ENCODE measurements at places on chromosomes 7 and 10.

- DNase-seq = no peak
Measured at GRCh38 chr7:125118444-125118843, 188.8 kb upstream of the POT1 start.

DNA sequence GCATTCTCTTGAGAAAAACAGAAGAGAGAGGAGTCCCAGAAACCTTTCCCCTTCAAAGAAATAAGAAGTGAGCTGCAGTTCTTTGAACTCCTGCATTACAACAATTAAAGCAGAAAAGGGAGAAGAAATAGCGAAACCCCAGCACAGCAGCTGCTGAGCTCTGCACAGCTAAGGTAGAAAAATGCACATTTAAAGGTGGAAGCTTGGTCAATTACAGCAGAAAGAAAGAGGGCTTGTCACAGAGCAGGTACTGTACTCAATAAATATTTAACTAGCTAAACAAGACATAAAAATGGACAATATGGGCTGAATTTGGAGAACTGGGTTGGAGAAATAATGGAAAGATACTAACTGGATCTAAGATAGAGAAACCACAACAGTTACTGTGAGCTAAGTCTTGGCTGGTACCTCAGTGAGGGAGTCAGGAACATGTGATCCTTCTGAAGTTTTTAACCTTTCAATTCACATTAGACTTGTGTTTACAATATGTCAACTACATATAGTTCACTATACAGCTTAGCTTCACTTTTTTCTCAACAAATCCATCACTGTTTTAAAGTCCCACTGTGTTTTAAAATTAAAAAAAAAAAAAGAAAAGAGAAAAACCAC is 332.5 kb downstream of the ELMO1 start:
- no peak for DNase-seq

DNA sequence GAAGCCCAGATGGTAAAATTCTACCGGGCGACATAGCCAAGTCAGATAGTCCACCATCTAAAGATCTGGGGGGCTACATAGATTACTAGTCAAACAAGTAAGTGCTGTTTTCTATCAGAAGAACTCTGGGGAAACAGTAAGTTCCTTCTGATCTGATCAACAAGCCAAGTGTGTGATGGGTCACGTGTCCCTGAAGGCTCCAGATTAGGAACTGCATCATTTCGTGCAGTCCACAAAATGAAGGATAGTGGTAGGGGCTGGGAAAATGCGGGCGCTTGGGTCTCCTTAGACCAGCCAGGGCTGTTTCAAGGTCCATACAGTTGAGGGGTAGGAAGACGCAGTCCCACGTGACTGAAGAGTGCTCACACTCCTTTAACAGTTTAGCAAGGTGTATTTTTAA is 1.8 kb upstream of the CHN2 start:
- no peak for DNase-seq

GRCh38 chr7:29510028-29510427 is 53.6 kb upstream of the PRR15 start:
- no peak for DNase-seq

DNA sequence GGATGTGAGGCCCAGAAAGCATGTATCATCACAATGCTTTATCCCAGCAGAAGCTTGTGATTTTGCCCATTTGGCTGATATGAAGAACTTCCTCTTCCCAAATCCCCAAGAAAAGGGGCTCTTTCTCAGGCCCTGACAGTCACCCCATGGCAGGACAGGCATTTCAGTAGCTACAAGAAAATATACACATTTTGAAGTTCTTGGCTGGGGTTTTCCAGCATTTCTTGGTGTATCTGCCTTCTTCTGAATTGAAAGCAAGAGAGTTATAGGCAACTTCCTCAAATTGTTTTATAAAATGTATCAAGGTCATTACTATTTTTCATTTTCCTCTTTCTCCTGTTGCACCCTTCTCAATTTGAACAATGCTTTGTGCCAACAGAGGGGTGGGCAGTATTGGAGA is 63.3 kb upstream of the PDLIM1 start:
- no peak for DNase-seq

- no peak for DNase-seq
Measured at GRCh38 chr10:77836299-77836820, 90.2 kb downstream of the DLG5 start.

- DNase-seq = no peak
Measured at GRCh38 chr7:1022801-1023465, 21.4 kb upstream of the GPR146 start.

DNA sequence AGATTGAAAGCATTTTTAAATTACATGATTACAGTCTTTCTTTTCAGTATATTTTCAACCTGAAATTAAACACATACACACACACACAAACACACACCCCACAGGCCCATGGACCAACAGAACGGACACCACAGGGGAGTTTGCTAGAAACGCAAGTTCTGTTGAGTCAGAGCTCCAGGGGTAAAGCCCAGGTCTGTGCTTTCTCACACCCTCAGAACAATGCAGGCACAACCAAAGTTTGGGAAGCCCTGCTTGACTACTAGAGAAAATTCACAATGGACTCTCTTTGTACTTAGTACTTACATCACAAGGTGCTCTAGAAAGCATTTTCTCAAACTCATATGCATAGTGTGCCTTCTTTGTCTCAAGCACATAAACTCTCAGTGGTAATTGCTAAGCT is 704.0 kb upstream of the IGFBP3 start:
- DNase-seq = no peak

- no peak for DNase-seq
Measured at GRCh38 chr10:76202777-76203176, 771.4 kb downstream of the LRMDA start.

Data from esophagus squamous epithelium (tissue), 5 donors.